Stimulated activated CD4-positive, alpha-beta T cell treated with anti-CD3 and anti-CD28 coated beads, Interleukin-4, amount 100 ng/mL, for 1 hour (primary cell): ENCODE measurements at places on chromosomes 6 and 20.

GRCh38 chr6:169045486-169045885, 208.2 kb downstream of the THBS2 start:
- DNase-seq = no peak

DNA sequence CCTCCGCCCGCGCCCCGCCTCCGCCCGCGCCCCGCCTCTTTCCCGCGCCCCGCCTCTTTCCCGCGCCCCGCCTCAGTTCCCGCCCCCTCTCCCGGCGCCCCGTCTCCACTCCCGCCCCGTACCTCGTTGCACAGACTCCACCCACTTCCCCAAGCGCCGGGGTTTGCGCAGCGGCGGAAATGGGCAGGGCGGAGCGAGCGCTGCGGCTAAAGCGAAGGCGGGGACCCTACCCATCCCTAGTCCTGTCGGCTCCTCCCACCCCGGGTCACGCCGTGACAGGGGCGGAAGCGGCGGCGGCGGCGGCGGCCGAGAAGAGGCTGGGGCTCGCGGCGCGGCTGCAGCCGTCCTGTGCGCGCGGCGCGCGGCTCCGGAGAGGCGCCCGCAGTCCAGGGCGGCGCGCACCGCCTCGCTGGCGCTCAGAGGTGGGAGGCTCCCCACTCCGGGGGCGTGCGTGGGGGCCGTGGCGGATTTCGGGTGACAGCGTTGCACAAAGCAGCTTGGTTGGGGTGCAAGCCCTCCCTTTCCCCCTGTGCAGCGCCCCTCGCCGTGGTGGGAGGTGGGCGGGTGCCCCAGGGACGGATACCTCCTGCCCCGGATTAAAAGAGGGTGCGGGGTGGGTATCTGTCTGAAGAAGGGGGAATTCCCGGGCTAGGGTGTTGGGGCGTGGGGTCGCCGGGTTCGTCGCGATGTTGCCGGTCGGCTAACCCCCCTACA, at the start of gene KDM1B:
KDM1B (plus strand) TSS at position 273 of the 714 bp plus-strand sequence. CDS start 4,474 bp downstream, outside the sequence.
- peak; percentile 97 for DNase-seq

GRCh38 chr6:5325173-5325572, 63.9 kb downstream of the FARS2 start:
- no peak for DNase-seq

- DNase-seq = no peak
Observed at GRCh38 chr20:62550087-62550632, 74.4 kb upstream of the GATA5 start.

GRCh38 chr6:12729467-12729866, 12.9 kb downstream of the PHACTR1 start:
- no peak for DNase-seq

- no peak for DNase-seq
Observed at GRCh38 chr6:23526526-23526925, 599.5 kb upstream of the NRSN1 start.

- no peak for DNase-seq
Observed at GRCh38 chr6:2426561-2427340, 181.3 kb upstream of the GMDS start.

DNA sequence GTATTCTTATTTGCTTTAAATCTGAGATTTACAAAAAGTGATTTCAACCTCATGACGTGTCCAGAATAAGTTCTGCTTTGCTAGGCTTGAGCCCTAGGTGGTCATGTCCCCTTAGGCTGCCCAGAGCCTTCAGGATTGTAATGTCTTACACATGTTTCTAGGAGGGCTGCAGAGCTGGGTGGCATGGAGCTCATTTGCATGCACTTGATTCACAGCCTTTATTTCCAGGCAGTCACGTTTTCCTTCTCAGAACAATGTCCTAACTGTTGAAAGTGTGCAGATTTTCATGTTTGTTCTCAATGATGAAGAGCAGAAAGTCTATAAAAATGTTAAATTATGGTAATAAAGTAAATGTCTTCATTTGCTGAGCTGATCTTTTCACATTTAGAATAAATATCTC, 448.6 kb upstream of the SOX4 start:
- no peak for DNase-seq

GRCh38 chr6:153101461-153101860, 29.6 kb downstream of the RGS17 start:
- no peak for DNase-seq

GRCh38 chr20:43824309-43825050, 90.2 kb upstream of the TOX2 start:
- no peak for DNase-seq

DNA sequence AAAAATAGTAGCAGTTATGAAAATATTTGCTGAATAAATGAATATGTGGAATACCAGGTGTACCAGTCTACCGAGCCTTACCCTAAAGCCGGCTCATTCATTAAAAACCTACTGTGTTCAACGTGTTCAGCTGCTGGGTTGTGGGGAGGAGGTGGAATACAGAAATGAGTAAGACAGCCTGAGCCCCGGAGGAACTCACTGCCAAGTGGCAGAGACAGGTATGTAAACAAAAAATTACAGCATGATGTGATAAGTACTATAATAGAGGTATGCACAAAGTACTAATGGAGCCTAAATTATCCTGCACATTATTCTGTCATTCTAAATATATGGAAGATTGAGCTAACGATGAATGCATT, 6.8 kb upstream of the ADTRP start:
- DNase-seq = no peak

GRCh38 chr6:169198885-169199284, 54.8 kb downstream of the THBS2 start:
- no peak for DNase-seq

DNA sequence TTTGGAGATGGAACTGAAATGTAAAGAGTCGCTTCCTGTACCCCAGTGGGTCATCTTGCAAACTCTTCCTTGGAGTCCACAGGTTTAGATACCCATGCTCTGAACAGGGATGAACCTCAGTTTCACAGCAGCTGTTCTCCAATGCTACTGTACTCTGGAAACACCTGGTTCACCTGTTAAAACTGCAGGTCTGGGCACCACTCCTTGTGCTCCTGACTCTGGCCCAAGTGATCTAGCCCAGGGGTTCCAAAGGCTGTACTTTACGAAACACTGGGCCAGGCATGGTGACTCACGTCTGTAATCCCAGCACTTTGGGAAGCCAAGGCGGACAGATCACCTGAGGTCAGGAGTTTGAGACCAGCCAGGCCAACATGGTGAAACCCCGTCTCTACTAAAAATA, 102.1 kb downstream of the ATP9A start:
- DNase-seq = no peak

GRCh38 chr20:44054118-44054517, 132.9 kb downstream of the JPH2 start:
- no peak for DNase-seq
